ENCODE measurements at places on chromosomes 5 and 9.

DNA sequence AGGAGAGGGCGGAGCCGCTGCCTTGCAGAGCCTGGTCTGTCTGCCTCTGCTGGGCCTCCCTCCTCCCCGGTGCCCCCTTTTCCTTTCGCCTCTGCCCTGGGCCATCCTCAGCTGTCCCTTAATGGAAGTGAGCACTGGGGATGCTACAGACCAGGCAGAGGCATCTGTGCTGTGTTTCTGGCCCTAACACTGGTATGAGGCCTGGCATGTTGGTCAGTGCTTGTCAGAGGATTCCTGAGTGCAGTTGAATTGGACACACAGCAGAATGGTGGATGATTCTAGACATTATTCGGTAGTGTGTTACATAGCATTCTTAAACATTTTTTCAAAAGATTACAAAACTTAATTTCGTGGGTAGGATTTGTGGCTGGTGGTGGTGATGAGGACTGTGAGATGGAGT lies 88.6 kb downstream of the EHMT1 start:
- peaks cover 23% of the 10 kb centered on the region for H3K4me1 ChIP-seq
- peaks cover 5% of the 10 kb centered on the region for H3K36me3 ChIP-seq
- H3K27me3 ChIP-seq: no peaks in the 10 kb centered on the region
- DNase-seq: peak; percentile 74

GRCh38 chr9:85045271-85045670 lies 375.7 kb downstream of the NTRK2 start:
- no peaks in the 10 kb centered on the region for H3K36me3 ChIP-seq
- no peaks in the 10 kb centered on the region for H3K4me1 ChIP-seq
- no peak overlapping the region for H3K27ac ChIP-seq

DNA sequence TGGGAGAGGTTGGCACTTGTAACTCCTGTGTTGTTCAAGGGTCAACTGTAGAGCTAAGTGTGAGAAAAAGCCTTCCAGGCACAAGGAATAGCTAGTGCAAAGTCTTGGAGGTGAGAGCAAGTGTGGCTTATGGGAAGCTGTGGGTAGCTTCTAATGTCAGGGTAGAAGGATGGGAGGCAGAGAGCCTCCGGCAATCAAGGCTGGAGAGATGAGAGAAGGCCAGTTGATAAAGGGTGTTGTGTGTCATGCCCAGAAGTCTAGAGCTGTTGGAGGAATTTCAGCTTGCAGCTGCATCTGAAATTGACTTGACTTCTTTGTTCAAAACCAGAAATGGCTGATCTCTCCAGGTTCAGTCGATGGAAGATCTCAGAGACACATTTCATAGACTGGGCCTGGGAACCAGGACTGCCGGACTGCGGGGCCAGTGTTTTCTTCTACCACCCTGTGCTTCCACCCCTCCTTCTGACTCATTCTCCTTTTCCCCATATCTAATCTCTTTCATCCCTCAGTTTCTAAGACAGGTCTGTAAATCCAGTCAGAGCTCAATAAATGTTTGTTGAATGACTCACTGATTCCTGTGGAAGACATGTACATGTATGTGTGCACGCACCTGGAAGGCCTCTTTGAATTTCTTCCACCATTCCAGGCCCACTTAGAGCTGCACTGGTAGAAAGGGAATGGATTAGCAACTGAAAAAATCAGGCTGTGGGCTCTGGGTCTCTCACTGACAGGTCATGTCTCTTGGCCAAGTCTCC lies 67.8 kb upstream of the KLF4 start:
- no peaks in the 10 kb centered on the region for H3K36me3 ChIP-seq
- H3K4me1 ChIP-seq: no peaks in the 10 kb centered on the region
- no peak overlapping the region for H3K4me3 ChIP-seq
- no peak for DNase-seq

GRCh38 chr5:96146675-96147074 lies 185.0 kb upstream of the ELL2 start:
- no peak for DNase-seq
- no peak overlapping the region for H3K27ac ChIP-seq
- no peaks in the 10 kb centered on the region for H3K4me1 ChIP-seq
- no peaks in the 10 kb centered on the region for H3K36me3 ChIP-seq
- H3K4me3 ChIP-seq: no peak overlapping the region

- no peak overlapping the region for H3K4me3 ChIP-seq
- H3K27ac ChIP-seq: no peak overlapping the region
- no peaks in the 10 kb centered on the region for H3K4me1 ChIP-seq
- no peaks in the 10 kb centered on the region for H3K36me3 ChIP-seq
Measured at GRCh38 chr5:166111021-166111420, 2180.4 kb upstream of the WWC1 start.

GRCh38 chr5:149237662-149238061 lies 34.0 kb upstream of the AFAP1L1 start:
- no peaks in the 10 kb centered on the region for H3K4me1 ChIP-seq
- peak; percentile 15 for DNase-seq
- H3K27me3 ChIP-seq: no peaks in the 10 kb centered on the region
- no peak overlapping the region for H3K27ac ChIP-seq
- H3K36me3 ChIP-seq: no peaks in the 10 kb centered on the region

- DNase-seq: no peak
- no peaks in the 10 kb centered on the region for H3K4me1 ChIP-seq
- H3K27ac ChIP-seq: no peak overlapping the region
- no peaks in the 10 kb centered on the region for H3K36me3 ChIP-seq
- no peak overlapping the region for H3K4me3 ChIP-seq
- H3K27me3 ChIP-seq: peaks cover 25% of the 10 kb centered on the region
Measured at GRCh38 chr5:171810227-171810626, 24.6 kb downstream of the SMIM23 start.

DNA sequence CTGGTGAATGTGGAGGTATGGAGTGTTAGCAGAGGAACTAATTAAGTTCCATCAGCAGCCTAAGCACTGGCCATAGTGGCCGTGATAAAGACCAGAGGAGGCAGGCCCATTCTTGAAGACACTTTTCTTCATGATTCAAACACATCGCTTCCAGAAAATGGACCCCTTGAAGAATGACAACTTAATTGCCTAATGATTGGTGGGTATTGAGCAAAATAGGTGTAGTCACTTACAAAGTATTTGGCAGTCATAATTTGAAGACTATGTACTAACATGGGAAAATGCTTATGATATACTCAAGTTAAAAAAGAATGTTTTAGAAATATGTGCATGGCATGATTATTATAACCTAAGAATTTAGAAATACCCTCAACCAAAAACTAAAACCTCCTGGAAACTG lies 44.8 kb downstream of the MEGF10 start:
- H3K36me3 ChIP-seq: no peaks in the 10 kb centered on the region
- H3K27me3 ChIP-seq: no peaks in the 10 kb centered on the region
- no peak overlapping the region for H3K27ac ChIP-seq
- H3K4me3 ChIP-seq: no peak overlapping the region
- DNase-seq: no peak
- no peaks in the 10 kb centered on the region for H3K4me1 ChIP-seq

- no peak within 1 kb of the TSS for H3K27ac ChIP-seq
- no peaks in the 10 kb centered on the region for H3K36me3 ChIP-seq
- no peak for DNase-seq
- peaks cover 12% of the 10 kb centered on the region for H3K27me3 ChIP-seq
- H3K4me3 ChIP-seq: no peak within 1 kb of the TSS
Measured at GRCh38 chr9:21385131-21385670, at the start of gene IFNA2. Gene IFNA2, minus strand, starts transcription at chr9:21385398. Its CDS starts 69 bp downstream, at chr9:21385329.

DNA sequence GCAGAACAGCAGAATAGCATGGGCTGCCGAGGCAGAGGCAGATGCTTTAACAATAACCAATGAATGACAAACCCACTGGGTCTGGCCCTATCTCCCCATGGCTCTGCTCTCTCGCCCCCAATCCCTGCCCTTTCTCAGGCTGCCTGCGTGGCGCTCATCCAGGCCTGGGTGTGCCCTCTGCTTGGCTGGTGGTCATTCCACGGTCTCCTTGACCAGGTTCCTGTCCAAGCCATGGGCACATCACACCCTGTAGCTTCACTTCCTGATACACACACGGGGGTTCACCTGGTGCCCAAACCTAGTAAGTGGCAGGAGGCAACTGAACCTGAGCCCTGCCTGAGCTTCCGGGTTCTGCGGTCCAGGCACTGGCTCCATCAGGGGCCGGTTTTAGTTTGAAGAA lies 87.6 kb downstream of the DAP start:
- peaks cover 16% of the 10 kb centered on the region for H3K36me3 ChIP-seq
- H3K27ac ChIP-seq: no peak overlapping the region
- H3K4me1 ChIP-seq: peaks cover 7% of the 10 kb centered on the region
- no peak for DNase-seq

DNA sequence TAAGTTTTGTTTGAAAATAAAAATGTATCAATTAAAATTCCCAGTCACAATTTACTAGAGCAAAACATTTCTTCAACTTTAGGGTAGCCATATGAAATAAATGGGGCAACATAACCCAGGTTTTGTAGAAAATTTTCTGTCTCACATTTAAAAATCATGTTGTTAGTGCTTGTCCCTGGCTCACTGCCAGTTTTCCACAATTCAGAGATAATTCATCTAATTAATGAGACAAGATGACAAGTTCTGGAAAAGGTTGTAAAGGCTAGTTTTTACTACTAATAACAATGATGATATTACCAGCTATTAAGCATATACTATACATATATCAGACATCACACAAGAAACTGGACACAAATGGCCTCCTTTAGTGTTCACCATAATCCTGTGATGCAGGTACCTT lies 45.9 kb downstream of the MEGF9 start:
- H3K4me1 ChIP-seq: no peaks in the 10 kb centered on the region
- no peak for DNase-seq
- H3K27ac ChIP-seq: no peak overlapping the region
- no peaks in the 10 kb centered on the region for H3K27me3 ChIP-seq

- peaks cover 2% of the 10 kb centered on the region for H3K4me1 ChIP-seq
- no peaks in the 10 kb centered on the region for H3K36me3 ChIP-seq
- H3K27ac ChIP-seq: no peak overlapping the region
- no peak overlapping the region for H3K4me3 ChIP-seq
- DNase-seq: peak; percentile 37
Measured at GRCh38 chr5:132024789-132025402, 13.4 kb upstream of the ACSL6 start.

DNA sequence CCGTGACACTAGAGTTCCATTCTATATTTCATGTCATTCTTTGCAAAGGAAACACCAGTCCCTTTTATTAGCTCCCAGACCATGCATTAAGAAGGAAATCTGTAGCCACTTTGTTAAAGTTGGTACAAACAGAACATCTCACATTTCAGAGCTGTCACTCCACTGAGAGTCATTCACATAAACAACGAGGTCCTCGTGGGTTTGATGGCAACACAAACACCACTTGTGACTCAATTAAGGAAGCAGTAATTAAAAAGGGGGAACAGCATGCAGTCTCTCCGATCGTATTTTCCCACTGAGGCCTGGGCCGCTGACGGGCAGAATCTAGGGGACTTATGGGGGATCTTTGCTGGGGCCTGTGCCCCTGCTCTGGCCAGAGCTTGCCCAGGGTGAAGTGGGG lies 94.2 kb upstream of the ZNF618 start:
- no peaks in the 10 kb centered on the region for H3K36me3 ChIP-seq
- H3K27ac ChIP-seq: no peak overlapping the region
- no peak overlapping the region for H3K4me3 ChIP-seq
- H3K4me1 ChIP-seq: no peaks in the 10 kb centered on the region

DNA sequence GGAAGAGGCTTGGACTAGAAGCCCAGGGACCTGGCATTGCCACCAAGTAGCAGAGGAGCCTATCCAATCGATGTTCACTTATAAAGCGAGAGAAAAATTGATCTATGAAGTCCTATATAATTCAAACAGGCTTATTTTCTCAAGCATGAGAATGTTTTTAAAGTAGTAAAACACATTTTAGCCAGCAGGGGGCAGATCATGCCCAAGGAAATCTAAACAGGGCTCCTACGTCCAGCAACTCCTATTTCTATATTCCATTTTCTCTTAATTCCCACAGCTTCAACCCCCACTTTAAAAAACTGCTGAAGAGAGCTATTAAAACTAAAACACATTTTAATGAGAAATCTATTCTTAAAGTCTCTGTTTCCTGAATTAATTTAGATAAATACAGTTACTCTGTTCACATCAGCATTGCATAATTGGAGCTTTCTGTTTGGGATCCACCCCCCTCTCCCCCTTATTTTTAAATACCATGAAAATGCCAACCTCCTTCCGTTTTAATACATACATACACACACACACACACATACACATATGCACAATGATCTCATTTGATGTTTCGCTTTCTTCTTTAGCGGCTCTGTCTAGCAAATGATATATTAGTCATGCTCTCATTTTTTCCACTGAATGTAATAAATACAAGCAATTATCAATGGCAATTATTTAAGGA lies 144.9 kb downstream of the MYO10 start:
- DNase-seq: peak; percentile 69
- no peak overlapping the region for H3K4me3 ChIP-seq
- H3K27me3 ChIP-seq: no peaks in the 10 kb centered on the region
- H3K36me3 ChIP-seq: peaks cover 4% of the 10 kb centered on the region
- peaks cover 8% of the 10 kb centered on the region for H3K4me1 ChIP-seq
- H3K27ac ChIP-seq: no peak overlapping the region

- DNase-seq: no peak
- H3K4me3 ChIP-seq: no peak overlapping the region
- no peak overlapping the region for H3K27ac ChIP-seq
- no peaks in the 10 kb centered on the region for H3K4me1 ChIP-seq
- H3K27me3 ChIP-seq: no peaks in the 10 kb centered on the region
- peaks cover 4% of the 10 kb centered on the region for H3K36me3 ChIP-seq
Measured at GRCh38 chr5:171965745-171966144, 40.7 kb downstream of the FBXW11 start.

- H3K36me3 ChIP-seq: no peaks in the 10 kb centered on the region
- H3K27me3 ChIP-seq: no peaks in the 10 kb centered on the region
- peaks cover 10% of the 10 kb centered on the region for H3K4me1 ChIP-seq
- H3K4me3 ChIP-seq: no peak overlapping the region
- H3K27ac ChIP-seq: peak overlapping the region; percentile 23
- DNase-seq: no peak
Measured at GRCh38 chr9:4096121-4096520, 203.7 kb downstream of the GLIS3 start.

GRCh38 chr5:151237685-151238084 lies 13.8 kb upstream of the CCDC69 start:
- H3K4me3 ChIP-seq: no peak overlapping the region
- no peak for DNase-seq
- H3K36me3 ChIP-seq: no peaks in the 10 kb centered on the region
- H3K27ac ChIP-seq: no peak overlapping the region
- H3K4me1 ChIP-seq: no peaks in the 10 kb centered on the region

- no peaks in the 10 kb centered on the region for H3K36me3 ChIP-seq
- no peak overlapping the region for H3K27ac ChIP-seq
- no peaks in the 10 kb centered on the region for H3K27me3 ChIP-seq
- H3K4me3 ChIP-seq: no peak overlapping the region
- DNase-seq: no peak
Measured at GRCh38 chr5:165714598-165714997, 2209.2 kb downstream of the MAT2B start.

- H3K4me1 ChIP-seq: no peaks in the 10 kb centered on the region
- no peak for DNase-seq
- no peaks in the 10 kb centered on the region for H3K27me3 ChIP-seq
- H3K4me3 ChIP-seq: no peak overlapping the region
- H3K27ac ChIP-seq: no peak overlapping the region
- H3K36me3 ChIP-seq: no peaks in the 10 kb centered on the region
Measured at GRCh38 chr5:129173771-129174170, 79.2 kb downstream of the ISOC1 start.

- H3K27ac ChIP-seq: no peak overlapping the region
- no peaks in the 10 kb centered on the region for H3K4me1 ChIP-seq
- H3K4me3 ChIP-seq: no peak overlapping the region
- H3K36me3 ChIP-seq: no peaks in the 10 kb centered on the region
Measured at GRCh38 chr5:32089146-32090000, 84.7 kb downstream of the GOLPH3 start.

GRCh38 chr9:75615284-75615683 lies 275.2 kb upstream of the PCSK5 start:
- H3K27ac ChIP-seq: no peak overlapping the region
- no peaks in the 10 kb centered on the region for H3K4me1 ChIP-seq
- no peak overlapping the region for H3K4me3 ChIP-seq
- no peaks in the 10 kb centered on the region for H3K36me3 ChIP-seq

Measured in SK-N-SH (cell line).